ENCODE measurements at places on chromosomes 1 and 21.
A peak's percentile ranks its signal among the peaks of the same experiment; 100 is the strongest.

GRCh38 chr1:233025157-233025556, 74.7 kb downstream of the NTPCR start:
- DNase-seq: peak; percentile 36

GRCh38 chr1:208497866-208498541, 253.8 kb upstream of the PLXNA2 start:
- DNase-seq: no peak

GRCh38 chr1:211478801-211479578, 13.0 kb downstream of the RD3 start:
- DNase-seq: no peak

DNA sequence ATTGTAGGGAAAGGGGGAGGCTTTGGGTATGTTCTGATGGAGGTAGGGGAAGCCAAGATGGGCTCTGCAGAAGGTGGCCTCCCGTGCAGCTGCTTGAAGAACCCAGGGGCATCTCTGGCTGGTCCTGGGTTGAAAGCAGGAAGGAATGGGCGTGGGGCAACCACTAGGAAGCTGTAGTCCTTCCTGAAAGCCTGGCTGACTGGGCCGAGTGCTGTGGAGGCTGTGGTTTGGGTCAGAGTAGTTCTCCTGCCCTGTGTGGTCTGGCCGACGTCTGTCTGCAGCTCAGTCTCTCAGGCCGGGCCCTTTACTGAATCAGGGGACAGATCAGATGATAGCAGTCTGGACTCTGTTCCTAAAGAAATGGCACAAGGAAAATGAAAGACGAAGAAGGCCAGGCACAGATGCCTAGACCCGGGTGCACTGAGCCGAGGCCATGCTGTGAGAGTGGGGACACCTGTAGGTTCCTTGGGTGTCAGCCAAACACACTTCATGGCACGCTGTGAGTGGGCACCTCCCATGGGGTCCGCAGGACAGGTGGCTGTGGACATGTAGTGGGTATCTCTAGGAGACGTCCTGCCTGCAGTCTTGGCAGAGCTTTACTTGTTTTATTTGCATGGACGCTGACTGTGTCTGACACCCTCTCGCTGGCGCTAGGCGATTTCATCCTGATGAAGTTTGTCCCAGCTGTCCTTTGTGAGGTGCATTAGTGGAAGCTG, 87.0 kb downstream of the POFUT2 start:
- DNase-seq: no peak

GRCh38 chr1:88224906-88225305, 459.2 kb upstream of the PKN2 start:
- no peak for DNase-seq

DNA sequence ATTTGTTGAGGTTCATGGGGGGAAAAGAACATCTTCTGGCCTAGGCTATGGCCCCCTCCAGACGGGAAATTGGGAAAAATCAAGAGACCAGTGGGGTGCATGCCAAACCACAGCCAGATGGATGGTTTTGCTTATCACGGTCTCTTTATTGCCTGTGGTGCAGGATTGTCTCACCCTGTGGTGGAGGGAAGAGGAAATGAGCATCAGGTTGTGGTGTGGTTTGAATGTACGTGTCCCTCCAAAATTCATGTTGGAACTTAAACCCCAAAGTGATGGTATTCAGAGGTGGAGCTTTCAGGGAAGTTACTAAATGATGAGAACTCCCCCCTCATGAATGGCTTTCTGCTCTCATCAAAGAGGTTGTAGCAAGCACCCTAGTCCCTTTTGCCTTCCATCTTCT, 525.7 kb downstream of the NPHP4 start:
- DNase-seq: no peak

GRCh38 chr1:109639841-109640184, 16.1 kb upstream of the GSTM4 start:
- no peak for DNase-seq

DNA sequence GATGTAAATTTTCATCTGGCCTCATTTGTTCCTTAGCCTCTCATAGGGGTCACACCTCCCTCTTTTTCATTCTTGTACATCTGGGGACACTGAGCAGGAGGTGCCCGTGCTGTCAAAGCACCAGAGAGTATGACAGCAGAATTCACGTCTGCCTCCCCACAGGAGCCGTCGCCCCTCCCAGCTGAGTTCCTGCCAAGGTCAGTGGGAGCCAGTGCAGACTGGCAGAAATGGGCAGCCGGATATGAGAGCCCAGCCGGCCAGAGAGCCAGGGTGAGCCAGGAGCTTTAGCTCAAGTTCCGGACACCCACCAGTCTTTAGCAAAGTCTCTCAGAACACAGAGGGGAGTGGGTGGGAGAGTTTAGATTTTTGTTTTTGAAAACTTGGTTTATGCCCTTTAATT, 21.9 kb downstream of the GPR137B start:
- no peak for DNase-seq

DNA sequence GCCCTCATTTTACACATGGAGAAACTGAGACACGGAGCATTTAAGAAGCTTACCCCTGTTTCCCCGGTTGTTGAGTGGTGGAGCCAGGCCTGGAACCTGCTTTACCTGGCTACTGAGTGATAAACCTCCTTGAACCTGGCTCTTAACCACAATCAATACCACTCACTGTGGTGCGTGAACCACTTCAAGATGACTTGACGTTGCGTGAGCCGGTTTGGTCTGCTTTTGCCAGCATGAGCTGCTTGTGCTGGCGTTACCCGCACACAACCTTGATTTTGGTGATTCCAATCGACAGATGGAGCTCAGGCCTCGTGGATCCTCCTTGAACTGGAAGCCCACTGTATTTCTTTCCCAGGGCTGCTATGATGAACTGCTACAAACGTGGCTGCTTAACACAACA, 6.1 kb upstream of the TINAGL1 start:
- DNase-seq: no peak

DNA sequence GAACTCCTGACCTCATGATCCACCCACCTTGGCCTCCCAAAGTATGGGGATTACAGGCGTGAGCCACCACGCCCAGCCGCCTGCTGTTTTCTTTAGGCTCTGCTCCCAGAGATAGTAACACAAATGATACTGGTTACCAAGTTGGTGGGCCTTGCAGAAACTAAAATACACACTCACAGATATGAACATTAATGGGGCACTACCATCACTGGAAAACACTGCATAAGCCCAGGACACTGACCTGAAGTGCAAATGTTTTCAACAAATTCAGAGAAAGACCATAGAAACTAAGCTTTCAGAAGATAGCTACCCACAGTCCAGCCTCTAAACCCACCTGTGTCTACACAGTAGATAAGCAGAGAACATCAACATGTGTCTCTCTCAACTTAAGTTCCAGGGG, 180.5 kb downstream of the FCRL5 start:
- no peak for DNase-seq

DNA sequence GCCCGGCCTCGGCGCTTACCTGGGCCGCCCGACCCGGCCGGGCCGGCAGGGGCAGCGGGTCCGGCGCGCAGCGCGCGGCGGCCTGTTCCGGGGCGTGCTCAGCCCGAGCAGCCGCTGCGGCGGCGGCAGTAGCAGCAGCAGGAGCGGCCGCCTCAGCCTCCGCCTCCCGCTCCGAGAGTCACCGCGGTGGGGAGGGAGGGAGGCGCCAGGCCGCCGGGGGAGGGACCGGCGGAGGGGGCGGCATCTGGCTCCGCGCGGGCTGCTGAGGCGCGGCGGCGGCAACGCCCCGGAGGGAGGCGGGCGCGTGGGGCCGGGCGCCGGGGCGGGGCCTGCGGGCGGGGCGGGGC, at the start of gene CTNNBIP1:
TSS of gene CTNNBIP1 (minus strand) at position 194 of the 347 bp plus-strand sequence. CDS start 38,205 bp downstream, outside the sequence.
- no peak for DNase-seq

DNA sequence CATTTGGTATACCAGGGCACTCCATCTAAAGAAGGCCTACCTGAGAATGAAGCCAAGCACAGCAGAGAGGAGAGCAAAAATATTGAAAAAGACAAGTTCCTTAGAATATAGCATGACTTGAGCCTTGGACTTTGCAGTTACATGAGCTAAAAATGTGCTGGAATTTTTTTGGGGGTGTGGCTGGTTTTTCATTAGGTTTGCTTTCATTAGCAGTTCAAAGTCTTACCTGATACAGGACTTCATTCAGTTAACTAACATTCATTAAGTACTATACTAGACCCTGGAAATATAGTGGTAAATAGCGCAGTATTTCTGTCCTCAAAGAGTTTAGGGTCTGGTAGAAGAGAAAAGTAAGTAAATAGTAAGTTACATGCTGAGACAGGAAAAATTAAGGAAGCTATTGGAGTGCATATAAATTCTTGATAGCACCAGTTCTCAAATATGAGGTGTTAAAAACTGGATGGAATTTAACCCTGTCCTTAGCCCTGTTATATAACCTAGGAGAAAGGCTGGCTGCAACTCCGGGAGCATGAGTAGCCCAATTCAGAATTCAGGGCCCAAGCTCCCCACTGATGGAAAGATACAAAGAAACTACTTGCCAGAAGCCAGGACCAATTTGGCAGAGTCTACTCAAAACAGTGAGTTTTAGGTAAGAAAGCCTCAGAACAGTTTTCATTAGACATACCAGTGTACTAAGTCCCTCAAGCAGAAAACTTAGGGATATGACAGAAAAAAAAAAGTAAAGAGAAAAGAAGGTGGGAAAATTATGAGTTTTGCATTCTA, 3.1 kb upstream of the DOCK7 start:
- DNase-seq: no peak

DNA sequence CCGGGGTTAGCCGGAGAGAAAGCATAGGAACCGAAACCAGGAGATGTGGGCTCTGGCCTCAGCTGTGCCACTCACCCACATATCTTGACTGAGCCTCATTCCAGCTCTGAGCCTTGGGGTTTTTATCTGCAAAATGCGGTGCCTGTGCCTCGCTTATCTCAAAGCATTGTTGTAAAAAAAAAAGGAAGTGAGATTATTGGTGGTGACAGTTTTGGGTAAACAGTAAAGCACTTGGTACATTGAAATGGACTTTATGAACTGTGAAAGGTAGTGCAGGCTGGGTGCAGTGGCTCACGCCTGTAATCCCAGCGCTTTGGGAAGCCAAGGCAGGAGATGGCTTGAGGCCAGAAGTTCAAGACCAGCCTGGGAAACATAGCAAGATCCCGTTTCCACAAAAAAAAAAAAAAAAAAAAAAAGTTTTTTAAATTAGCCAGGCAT, 3.8 kb downstream of the PTAFR start:
- no peak for DNase-seq

- no peak for DNase-seq
Observed at GRCh38 chr1:99850459-99851291, 514 bp downstream of the AGL start.

DNA sequence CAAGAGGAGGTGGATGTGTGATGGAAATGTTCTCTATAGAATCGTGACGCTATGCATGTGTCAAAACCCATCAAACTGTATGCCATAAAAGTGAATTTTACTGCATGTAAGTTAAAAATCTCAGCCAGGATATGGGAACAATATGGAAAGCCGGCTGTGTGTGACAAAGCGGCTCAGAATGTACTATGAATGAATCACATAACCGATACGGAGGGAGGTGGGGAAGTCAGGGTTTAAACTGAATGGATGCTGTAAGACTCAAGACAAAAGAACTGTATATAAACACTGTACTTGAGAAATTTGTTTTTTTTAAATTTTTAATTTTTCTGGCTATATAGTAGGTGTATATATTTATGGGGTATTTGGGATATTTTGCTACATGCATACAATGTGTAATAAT, 111.6 kb upstream of the PDE4B start:
- DNase-seq: no peak

All from neural crest cell (in vitro differentiated cells).